Memory B cell (primary cell): ENCODE measurements at places on chromosomes 7 and 10.

- DNase-seq, result no peak
These were observed 133.4 kb upstream of the PFKP start for GRCh38 chr10:2933924-2934323.

- DNase-seq, result no peak
These were observed 98.6 kb downstream of the FAM53B start for GRCh38 chr10:124645467-124646095.

DNA sequence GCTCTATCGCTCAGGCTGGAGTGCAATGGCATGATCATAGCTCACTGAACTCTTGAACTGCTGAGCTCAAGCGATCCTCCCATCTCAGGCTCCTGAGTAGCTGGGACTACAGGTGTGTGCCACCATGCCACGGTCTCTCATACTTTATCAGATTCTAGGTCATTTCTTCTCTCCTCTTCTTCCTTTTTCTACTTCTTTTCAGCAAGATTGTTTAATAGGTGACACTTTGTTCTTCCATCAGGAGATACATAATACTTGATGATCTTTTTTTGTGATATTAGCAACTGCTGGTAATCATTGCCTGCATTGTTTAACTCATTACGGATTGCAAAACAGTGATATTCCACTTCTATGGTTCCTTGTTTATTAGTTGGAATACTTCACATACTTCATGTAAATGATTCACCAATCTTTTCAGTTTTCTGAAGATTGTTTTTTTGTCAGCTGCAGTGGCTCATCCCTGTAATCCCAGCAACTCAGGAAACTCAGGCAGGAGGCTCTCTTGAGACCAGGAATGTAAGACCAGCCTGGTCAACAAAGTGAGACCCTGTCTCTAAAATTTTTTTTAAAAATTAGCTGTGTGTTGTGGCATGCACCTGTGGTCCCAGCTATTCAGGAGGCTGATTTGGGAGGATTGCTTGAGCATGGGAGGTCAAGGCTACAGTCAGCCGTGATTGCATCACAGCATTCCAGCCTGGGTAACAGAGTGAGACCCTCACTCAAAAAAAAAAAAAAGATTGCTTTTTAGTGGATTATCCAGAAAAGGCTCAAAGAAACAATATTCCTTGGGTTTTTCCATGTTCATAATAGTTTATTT lies 36.2 kb upstream of the CHST3 start:
- no peak for DNase-seq

DNA sequence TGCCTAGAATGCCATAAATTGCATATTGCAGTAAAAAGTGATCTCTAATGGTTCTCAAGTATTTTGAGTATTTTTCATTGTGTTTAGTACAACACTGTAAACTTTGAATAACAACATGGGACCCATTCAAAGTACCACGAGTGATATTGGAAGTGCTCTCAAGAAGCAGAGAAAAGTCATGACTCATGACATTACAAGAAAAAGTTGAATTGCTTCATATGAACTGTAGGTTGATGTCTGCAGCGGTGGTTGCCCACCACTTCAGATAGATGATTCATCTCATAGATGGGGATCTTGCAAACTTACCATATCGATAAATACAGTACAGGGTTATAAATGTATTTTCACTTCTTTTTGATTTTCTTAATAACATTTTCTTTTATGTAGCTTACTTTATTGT lies 33.9 kb downstream of the ENTPD1 start:
- no peak for DNase-seq

DNA sequence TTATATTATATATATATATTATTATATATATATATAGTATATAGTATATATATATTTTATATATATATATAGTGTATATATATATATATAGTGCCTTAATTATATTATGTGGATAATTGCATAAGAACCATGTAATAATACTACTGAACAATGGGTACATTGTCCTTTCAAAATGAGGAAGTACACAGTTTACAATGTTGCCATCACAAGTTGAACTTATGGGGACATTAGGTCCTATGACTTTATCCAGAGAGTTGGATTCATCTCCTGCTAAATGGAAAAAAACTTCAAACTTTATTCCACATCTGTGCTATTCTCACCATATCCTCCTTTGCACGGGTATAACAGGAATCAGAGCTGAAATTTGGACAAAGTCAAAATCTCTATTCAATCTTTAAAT lies 105.0 kb upstream of the AGR3 start:
- DNase-seq, result no peak

- DNase-seq, result no peak
These were observed 122.6 kb downstream of the KMT2C start for GRCh38 chr7:152313217-152313616.

GRCh38 chr7:17502213-17503060 lies 204.0 kb downstream of the AHR start:
- no peak for DNase-seq

DNA sequence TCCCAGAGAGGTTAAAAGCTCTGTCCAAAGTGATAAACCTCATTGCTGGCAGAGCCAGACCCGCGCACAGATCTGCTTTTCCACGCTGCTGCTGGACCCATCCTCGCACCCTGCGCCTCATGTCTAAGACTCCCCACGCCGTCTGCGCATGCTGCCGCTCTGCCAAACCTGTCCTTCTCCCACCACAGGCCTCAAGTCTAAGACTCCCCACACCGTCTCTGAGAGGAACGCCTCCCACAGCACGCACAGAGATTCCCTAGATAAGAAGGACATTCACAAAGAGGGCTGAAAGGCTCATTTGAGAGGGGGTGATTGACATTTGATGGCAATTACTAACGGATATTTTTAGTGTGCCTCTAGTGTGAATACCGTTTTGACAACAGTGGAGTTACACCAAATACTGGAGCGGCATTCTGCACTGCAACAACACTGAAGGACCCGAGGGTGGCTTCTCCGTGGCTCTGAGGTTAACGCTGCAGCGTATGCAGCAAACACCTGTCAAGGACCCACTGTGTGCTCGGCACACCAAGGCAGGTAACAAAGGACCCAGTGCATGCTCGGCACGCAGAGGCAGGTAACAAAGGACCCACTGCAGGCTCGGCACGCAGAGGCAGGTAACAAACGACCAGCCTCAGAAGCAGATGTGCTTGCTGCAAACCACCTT lies 231.4 kb downstream of the DNAJB6 start:
- DNase-seq, result no peak

GRCh38 chr10:80464557-80465450 lies 10.7 kb downstream of the TSPAN14 start:
- no peak for DNase-seq

- no peak for DNase-seq
These were observed 704.7 kb upstream of the MBL2 start for GRCh38 chr10:53477313-53477675.

- DNase-seq, result no peak
These were observed 34.9 kb downstream of the ASAH2 start for GRCh38 chr10:50216418-50216817.

GRCh38 chr10:93088466-93088865 lies 14.8 kb downstream of the CYP26A1 start:
- no peak for DNase-seq

DNA sequence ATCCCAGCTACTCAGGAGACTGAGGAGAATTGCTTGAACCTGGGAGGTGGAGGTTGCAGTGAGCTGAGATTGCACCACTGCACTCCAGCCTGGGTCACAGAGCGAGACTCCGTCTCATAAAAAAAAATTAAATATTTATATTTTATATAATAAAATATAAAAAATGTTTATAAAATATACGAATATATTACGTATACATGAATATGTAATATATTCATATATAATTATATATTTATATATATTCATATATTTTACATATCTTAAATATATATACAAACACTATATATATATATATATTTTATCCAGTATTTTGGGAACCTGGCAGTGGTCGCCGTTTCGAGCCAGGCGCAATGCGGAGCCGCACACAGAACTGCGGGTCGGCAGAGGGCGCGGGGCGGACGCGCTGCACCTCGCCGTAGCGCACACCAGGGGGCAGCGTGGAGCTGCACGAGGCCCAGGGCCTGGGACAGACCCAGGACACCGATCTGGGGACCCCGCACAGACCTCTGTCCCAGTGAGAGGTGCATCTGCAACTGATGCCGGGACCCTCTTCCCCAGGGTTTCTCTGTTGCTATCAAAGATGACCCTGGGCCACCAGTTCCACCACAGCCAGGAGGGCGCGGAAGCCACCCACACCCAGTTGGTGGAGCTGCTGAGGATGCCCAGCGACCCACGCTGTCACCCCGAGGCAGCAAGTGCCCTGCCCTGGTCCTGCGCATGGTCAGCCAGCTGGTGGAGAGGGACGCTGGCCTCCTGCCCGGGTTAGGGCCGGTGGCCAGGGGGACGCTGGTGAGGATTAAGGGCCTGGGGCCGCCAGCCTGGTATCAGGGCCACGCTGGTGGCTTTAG lies 22.7 kb downstream of the AP5Z1 start:
- peak; percentile 85 for DNase-seq

- DNase-seq, result no peak
These were observed 177.1 kb downstream of the DGKI start for GRCh38 chr7:137669706-137670105.

DNA sequence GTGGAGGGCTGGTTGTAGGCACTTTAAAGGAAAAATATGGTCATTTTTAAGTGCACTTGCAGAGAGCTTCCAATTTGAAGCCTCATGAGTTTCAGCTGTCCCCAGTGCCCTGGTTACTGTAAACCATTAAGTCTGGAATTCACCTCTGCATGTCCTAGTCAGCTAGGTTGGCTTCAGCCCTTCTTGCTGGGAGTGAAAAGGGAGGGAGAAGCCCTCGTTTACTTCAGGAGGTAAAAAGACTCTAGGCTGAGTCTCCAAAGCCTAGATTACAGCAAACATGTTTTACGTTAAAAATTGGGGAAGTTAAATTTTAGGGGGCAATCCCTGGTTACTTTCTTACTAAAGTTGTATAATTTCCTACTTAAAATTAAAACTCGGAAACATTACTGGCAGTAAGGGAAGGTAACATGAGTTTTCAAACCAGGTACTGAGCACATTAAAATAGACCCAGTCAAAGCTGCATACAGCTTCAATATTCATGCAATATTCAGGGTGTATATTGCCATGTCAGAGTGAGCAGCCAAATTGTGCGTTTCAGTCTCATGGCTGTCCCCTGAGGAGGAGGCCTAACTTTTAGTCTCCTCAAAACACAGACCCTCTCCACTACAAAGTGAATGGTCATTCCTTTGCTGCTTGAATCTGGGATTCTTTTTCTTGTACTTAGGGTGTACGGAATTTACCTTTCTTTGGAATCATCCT lies 156.7 kb downstream of the PRKG1 start:
- DNase-seq, result no peak

GRCh38 chr10:132117636-132118190 lies 52.0 kb downstream of the JAKMIP3 start:
- DNase-seq, result no peak

GRCh38 chr7:145909991-145910513 lies 206.5 kb upstream of the CNTNAP2 start:
- peak; percentile 29 for DNase-seq

- DNase-seq, result no peak
These were observed 15.4 kb upstream of the VDAC2 start for GRCh38 chr10:75195035-75195763.

DNA sequence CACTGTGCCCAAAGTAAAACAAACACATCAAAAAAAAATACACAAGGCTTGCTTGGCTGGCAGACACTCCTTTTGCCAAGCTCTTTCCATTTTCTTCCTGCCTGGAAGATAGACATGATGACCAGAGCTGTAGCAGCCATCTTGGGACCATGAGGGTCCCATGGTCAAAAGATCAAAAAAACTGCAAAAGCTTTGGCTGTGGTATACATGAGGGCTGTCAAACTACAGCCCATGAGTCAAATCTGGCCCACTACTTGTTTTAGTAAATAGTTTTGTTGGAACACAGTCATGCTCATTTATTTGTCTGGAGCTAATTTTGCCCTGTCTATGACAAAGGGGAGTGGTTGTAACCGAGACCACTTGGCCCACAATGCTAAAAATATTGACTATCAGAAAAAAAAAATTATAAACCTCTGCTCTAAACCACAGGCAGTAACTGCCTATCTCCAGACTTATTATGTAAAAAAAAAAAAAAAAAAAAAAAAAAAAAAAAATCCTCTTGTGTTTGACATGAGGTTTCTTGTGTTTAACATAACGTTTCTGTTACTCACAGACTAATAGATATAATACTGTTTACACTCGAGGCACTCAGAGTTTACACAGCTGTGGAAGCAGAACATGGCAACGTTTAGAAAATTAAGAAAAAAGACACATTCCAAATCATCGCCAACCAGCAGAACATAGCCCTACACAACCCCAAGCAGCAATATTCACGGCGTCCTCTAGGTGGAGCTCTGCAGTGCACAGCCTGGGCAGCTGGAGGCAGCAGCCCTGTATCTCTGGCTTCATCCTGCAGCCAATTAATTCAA lies 36.9 kb downstream of the ASB13 start:
- DNase-seq, result peak; percentile 87

GRCh38 chr7:155508376-155509358 lies 37.7 kb downstream of the CNPY1 start:
- no peak for DNase-seq

- DNase-seq, result no peak
These were observed 58.0 kb upstream of the IL6 start for GRCh38 chr7:22668971-22669401.

DNA sequence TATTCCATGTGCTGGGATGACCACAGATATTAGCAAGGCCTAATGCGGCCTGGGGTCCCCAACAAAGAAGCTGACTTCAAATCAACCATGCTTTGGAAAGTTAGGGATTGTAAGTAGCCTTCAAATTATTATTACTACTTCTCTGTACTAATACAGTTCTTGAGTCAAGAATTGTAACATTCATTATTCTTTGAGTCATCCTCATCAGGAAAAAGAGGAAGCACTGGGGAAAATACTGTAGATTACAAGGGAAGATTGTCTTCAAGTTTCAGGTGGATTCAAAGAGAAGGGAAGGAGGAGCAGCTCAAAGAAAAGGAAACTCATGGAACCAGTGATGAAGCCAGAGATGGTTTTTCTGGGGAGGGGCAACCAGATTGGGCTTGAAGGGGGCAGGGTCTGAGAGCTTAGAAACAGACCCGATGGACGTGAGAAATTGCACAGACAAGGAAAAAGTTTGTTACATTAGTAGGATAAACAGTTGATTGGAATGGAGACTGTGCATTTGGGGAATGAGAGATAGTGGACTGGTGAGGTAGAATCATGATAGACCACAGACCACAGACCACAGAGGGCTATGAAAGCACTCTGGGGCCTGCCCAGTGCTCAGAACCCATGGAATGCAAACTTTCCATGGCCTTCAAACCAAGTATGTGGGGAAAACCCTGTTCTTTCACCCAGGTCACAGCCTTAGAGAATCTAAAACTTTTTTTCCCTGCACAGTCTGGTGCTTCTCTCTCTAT lies 209.9 kb downstream of the ZNF365 start:
- no peak for DNase-seq

DNA sequence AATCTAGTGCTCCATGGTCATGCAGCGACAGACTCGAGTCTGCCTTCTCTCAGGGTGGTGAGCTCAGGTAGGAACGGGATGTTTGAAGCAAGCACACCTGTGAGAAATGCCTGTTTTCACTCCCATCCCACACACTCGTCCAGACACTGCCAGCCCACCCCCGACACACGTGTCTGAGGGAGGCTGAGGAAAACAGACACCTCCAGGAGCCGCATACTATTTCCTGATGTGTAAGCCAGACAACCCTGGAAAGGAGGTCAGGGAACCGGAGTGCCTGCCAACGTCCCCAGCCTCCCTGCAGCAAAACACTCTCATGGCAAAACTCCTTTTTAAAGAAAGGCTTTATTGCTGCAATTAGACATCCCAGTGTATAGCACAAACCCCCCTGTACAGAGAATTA lies 80.2 kb downstream of the ALOX5 start:
- DNase-seq, result no peak
